Activated T-helper 1 cell treated with anti-CD3 and anti-CD28 coated beads, Interleukin-12 subunit alpha, Interleukin-12 subunit beta, Interleukin-2, Interleukin-4 antibody, amounts not matched to agents 30 ng/mL and 10 ng/mL and 1 ng/mL, durations not matched to agents 14 hours and 24 hours and 36 hours (primary cell): ENCODE measurements at places on chromosomes 16 and 17.

GRCh38 chr16:17939723-17940122, 396.8 kb downstream of the NPIPA8 start:
- no peak for DNase-seq

- DNase-seq = no peak
Measured at GRCh38 chr17:38628441-38628840, 22.7 kb upstream of the SRCIN1 start.

- no peak for DNase-seq
Measured at GRCh38 chr16:73536931-73537330, 489.0 kb upstream of the ZFHX3 start.

GRCh38 chr17:64413513-64413912, 22.9 kb upstream of the PECAM1 start:
- DNase-seq = no peak

DNA sequence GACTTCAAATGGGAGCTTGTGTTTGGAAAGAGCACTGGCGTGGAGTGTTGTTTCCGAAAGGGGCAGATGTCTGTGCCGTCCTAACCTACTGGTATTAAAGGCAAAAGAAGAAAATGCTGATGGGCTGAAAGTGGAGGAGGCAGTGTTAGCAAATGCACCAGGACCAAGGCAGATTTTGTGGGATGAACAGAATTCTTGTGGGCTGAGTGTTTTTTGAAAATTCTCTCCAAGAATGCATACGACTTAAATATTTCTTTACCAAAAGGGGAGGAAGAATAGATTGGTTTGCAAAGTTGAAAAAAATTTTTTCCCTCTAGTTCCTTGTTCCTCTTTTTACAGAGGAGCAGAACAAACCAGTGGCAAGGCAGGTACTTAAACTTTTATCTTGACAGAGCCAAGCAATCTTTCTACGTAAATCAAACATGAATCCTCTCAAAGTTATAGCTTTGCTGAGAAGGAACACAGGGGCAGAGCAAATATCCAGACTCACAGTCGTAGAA, 16.8 kb downstream of the MARCHF10 start:
- DNase-seq = no peak

DNA sequence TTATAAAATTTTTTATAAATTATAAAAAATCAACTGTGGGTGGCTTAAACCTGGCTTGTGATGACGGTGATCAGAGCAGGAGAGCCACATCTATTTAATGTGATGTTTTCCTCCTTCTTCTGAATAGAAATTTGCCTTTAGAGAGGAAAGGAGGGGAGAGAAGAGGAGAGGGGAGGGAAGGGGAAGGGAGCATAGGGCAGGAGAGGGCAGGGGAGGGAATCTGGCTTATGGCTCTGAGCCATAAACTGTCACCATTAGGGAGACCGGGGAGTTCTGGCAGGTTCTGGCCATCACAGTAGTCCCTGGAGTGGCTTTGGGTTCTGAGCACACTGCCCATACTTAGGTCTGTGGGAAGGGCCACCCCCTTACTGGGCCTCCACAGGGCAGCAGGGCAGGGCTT, 167.8 kb downstream of the ENGASE start:
- no peak for DNase-seq

- DNase-seq = no peak
Measured at GRCh38 chr17:83156408-83156807, 77.0 kb downstream of the METRNL start.
